Cardiac septum (tissue), 1 donor: ENCODE measurements at places on chromosomes 16 and 17. TPM values are rescaled to one million over a fixed set of nuclear protein-coding genes. Genes with fewer than 3 reads are reported as not detected.
A peak's percentile ranks its signal among the peaks of the same experiment; 100 is the strongest.

DNA sequence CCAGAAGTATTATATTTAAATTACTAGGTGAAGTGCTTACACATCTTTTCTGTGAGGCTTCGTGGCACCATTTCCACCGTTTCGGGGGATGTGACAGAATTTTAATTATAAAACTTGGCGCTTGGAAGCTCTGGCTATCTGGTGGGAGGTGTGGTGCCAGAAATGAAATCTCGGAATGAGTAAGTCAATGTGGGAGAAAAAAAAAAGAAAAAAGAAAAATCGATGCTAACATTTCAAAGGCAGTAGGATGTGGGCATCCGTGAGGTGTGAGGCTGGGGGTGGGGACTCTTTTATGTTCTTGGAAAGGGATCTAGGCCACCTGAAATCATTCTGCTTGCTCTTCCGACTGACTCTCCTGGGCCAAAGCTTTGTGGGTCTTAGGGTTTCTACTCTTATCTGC, 21.9 kb downstream of the CPPED1 start:
- no peak for DNase-seq

OR3A1 gene
- not detected for total RNA-seq

TLCD2 gene
- total RNA-seq: 2.6 TPM

MED13 gene
- 47.4 TPM for total RNA-seq

- peak; percentile 14 for DNase-seq
Measured at GRCh38 chr16:86831366-86831765, 253.0 kb downstream of the FOXL1 start.

DNA sequence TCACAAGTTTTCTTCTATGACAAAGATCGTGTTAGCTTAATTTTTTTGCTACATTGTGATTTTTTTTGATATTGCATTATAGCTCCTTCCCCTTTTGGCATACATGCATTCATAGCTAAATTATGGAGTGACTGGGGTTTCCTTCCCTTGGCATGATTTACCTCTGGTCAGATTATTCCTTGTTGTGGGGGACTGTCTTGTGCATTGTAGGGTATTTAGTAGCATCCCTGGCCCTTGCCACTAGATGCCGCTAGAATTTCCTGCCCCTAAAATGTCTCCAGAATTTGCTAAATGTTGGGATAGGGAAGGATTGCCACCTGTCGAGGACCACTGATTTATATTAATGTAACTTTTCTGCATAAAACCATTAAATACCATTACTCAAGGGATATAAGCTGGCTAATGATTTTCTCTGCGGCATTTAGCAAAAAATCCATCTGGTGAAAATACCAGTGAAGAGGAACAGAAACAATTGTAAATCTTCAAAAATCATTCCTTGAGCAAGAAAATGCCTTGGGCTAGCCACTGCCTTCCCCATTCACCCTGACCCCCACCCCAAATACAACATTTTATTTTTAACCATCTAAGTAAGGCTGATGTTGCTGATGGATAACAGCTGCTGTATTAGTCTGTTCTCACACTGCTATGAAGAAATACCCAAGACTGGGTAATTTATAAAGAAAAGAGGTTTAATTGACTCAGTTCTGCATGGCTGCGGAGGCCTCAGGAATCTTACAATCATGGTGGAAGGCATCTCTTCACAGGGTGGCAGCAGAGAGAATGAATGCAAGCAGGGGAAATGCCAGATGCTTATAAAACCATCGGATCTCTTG, 195.2 kb downstream of the MAP2K6 start:
- no peak for DNase-seq

GRCh38 chr17:48954300-48954755, 9.7 kb upstream of the SNF8 start:
- no peak for DNase-seq

WFIKKN1 gene
- total RNA-seq: 0.40 TPM

DNA sequence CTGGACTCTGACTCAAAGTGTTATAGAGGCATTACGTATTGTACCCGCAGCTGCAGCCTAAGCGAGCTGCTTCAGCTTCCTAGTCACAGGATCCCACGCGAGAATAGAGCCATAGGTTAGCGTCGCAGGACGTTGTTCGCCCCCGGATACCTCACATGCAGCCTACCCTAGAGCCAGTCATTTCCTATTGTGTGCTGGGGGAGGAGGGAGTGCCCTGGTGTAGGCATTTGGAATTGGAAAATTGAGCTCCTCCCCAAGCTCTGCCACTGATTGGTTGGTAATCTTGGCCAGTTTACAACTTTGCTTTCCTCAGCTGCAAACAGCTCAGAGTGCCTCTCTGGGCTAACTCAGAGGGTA, 530 bp downstream of the NAA60 start:
- DNase-seq: no peak

DNA sequence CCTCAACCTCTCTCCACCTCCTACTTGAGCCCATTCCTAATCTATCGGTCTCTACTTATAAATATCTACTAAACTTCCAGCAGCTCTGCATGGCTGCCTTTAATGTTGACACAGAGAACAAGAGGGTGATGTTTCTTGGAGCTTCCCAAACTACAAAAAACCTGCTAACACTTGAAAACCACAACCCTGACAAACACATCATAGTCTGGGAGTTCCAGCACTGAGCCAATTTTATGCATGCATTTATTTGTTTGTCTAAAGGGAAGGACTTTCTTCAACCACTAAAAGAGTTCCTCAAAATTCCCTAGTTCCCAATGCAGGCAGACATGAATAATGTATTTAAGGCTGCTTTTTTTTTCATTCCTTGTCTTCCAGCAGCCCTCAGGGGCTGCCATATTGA, 331.8 kb upstream of the XYLT1 start:
- no peak for DNase-seq

DNA sequence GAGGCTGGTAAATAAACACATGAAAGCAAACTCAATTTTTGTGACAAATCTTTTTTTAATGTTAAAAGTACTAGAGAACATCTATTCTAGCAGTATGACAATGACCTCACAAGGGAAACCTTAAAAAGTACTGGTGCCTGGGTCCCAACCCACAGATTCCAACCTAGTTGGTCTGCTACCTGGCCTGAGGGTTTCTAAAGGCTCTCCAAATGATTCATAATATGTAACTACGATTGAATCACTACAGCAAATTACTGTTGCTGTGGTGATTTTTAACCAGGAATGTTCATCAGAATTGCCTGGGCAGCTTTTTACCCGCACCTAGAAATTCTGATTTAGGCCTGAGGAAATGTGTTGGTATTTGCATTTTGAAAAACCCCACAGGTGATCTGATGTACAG, 26.1 kb downstream of the CDR2 start:
- no peak for DNase-seq

MYLK3 gene
- 150 TPM for total RNA-seq

DNA sequence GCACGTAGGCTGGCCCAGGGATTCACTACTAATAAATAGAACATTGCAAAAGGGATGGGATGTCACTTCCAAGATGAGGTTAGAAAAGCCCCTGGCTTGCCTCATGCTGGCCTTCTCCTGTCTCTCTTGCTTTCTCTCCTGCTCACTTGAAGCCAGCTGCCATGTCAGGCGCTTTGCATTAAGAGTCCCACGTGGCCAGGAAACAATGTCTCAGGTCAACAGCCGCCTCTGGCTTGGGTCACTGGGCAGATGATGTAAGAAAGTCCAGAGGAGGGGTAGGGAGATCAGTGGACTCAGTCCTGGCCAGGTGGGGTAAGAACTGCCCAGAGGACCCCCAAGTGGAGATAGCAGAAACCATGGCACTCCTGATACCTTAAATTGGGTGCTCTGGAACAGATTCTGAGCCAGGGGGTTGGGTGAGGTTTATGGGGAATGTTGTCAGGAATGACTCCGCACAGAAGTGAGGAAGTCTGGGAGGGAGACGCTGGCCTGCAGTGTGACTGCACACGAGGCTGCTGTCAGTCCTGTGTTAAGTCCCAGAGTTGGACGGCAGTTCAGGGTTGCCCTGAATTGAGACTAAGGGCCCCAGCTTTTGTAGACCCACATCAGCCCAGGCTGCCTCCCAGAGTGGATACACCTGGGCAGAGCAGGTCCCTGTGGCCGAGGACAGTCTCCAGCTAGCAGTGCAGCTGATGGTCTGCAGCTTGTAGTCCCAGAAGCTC, 17.7 kb downstream of the C16orf82 start:
- DNase-seq: peak; percentile 7

- DNase-seq: no peak
Measured at GRCh38 chr16:87703835-87704375, 61.9 kb downstream of the KLHDC4 start.

- DNase-seq: no peak
Measured at GRCh38 chr17:82059272-82060000, 6.2 kb downstream of the DUS1L start.

- no peak for DNase-seq
Measured at GRCh38 chr17:75894049-75894733, 2.6 kb downstream of the TRIM65 start.

- DNase-seq: no peak
Measured at GRCh38 chr16:66508248-66508913, 41.5 kb downstream of the TK2 start.

DNA sequence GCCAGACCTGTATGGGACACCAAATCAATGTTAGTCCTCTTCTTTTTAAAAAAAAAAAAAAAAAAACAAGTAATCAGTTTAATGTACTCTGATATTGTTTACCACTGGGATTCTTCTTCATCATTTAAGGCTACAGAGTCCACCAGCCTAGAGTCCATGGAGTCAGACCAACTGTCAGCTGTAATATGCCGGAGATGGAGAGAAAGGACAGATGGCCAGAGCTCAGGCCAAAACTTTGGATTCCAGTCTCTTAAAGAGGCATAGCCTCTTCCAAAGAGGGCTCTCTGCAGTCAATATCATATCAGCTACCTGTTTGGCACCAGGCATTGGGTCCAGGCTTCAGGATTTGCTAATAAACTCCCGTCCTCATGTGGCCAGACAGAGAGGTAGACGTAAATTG, 469.6 kb upstream of the HSBP1 start:
- DNase-seq: no peak

GRCh38 chr16:143047-143446, 4.6 kb upstream of the NPRL3 start:
- no peak for DNase-seq

DNA sequence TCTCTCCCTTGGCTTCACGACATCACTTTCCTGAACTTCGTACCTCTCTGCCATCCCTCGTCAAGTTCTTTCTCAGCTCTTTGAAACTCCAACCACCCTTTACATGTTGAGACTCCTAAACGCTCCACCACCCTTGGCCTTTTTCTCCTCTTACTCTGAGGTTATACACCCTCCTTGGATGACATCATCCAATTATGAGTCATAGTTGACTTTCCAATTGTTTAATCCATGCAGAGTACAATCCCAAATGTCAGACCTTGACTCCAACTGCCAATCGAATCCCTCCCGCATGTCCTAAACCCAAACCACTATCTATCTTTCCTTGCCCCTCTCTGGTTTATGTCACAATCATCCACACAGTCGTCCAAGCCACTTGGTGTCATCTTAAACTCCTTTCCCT, 18.4 kb upstream of the C16orf82 start:
- no peak for DNase-seq

- peak; percentile 95 for DNase-seq
Measured at GRCh38 chr17:57892820-57893595, 43.2 kb upstream of the MRPS23 start.

- DNase-seq: no peak
Measured at GRCh38 chr17:78817123-78817522, 23.5 kb downstream of the USP36 start.

DNA sequence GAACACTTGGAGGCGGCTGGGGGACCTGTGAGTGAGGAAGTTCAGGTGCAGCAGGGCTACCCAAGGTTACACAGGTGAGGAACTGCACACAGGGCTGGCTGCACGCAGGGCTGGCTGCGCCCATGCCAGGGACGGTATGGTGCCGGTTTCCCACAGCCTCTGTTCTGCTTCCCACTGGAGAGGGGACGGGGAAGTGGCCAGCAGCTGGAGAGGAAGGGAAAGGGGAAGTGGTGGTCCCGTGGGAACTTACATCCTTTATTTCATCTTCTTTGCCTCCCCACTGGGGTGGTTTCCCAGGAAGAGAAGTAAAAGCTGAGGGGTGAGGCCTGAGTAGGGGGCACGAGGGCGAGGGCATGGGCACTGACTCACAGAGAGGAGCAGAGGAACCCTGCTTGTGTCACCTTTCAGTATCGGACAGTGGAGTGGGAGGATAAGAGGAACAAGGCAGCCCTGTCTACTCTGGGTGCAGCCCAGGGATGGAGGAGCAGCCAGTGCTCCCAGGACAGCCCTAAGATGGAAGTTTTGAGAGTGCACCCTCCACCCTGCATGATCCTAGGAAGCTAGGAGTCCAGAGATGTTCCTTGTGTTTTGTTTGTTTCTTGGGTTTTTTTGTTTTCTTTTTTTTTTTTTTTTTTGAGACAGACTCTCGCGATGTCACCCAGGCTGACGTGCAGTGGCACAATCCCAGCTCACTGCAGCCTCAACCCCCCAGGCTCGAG, 25.5 kb upstream of the CDH1 start:
- no peak for DNase-seq

DNA sequence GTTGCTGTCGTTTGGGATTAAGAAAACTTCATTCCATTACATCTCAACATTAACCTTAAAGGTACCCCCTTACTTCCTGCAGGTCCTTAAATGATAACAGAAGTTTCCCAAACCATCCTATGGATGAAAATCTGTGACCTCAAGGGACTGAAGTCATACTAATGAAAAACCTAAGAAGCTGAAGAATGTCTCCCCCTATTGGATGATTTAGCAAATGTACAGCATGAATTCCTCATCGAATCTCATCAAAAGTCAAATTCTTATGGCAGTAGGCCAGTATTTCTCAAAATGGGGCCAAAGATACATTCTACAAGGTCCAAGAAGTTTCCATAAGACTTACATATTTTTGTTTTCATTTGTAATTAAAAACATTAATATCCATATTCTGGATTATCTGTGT, 13.5 kb downstream of the SCO1 start:
- no peak for DNase-seq

- no peak for DNase-seq
Measured at GRCh38 chr17:65848751-65849150, 287.3 kb upstream of the AXIN2 start.

DNA sequence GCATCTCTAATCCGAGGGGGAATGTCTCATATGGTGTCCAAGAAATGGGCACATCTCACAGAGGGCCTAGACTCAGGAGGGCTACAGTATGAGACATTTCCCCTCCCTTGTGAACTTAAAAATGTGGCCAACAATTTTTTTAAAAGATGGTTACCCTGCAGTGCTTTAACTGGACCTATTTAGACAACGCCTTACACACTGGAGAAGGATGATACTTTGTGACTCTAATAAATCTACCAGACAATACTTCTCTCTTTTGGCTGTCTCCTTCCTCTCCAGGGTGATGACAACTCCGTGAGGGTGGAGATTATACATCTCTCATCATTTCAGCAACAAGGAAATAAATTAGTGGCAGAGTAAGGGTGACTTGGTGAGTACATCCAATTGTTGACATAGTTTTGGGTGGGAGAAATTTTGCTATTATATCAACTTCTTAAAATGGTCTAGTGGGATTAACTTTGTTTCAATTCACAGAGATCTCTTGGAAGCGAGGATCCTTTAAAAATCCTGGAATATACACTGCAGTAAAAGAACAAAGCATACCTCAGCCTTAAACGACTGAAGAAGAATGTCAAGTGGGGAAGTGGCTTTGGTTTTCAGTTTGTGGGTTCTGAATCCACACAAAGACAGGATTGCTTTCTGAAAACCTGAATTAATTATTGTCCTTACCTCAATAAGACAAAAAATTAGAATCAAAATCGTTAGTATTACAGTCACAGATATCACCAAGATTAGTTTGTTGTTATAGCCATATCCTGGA, 89.8 kb downstream of the KPNA2 start:
- DNase-seq: no peak
